ENCODE measurements at places on chromosomes 13 and 19.

GRCh38 chr13:91768746-91769145, 370.3 kb downstream of the GPC5 start:
- DNase-seq = no peak

DNA sequence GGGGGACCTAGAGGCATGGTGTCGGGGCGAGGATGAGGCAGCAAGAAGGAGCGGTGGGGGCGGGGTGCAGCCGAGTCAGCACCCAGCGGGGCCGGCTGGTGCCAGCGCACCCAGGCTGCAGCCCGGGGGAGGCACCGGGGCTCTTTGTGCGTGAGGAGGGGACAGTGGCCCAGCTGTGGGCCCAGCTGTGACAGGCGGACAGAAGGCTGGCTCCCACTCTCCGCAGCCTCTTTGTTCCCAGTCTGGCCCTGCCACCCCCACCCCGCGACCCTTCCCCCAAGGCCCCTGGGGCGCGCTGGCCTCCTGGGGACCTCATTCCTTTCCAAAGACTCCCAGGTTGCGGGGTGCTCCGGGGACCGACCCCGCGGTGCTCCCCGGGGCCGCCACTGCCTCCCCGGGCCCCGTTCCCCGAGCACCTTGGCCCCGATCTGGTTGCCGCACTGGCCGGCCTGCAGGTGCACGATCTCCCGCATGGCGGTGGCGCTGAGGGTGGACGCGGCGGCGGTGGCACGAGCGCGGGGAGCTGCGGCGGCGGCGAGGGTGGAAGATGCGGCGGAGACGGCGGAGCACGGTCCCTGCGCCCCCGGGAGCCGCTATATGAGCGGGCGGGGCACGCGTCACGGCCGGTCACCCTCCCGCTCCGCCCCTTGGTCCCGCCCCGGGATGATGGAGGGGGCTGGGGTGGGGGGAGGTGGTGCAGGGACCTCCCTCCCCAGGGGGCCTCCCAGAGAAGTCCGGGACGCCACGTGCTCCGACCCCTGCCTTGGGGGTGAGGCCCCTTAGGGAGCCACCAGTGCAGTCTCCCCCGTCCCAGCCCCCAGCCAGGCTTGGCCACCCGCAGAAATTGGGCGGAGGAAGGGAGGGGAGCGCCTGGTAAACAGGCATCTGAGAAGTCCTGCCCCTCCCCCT, at the start of gene TUBB4A:
TSS of gene TUBB4A (minus strand) at position 570 of the 909 bp plus-strand sequence. CDS start at position 473, 97 bp downstream.
- no peak for DNase-seq

DNA sequence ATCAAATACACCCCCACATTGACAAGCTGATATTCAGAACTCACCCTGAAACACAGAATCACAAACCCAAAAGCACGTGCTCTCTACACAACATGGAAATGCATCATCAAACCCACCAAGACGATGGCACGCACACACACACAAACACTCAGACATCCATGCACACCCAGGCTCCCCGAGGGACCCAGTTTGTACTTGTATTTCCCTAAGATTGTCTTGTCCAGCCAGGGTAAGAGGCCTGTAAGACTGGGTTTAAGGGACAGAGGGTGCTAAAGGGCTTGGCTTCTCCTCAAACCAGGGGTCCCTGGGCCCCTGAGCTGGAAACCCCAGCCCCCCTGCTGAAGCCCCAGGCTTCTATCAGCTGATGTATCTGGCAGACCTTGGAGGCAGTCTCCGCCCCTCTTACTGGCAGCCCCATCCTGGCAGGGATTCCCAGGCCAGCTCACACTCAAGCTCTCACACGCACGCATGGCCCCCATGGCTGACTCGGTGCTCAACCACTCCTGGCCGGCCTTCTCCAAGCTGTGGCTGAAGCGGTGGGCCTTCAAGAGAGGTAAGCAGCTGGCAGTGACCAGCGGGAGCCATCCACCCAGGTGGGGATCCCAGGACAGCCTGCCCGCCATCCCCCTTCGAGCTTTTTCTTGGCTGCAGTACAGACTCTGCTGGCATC, 6.5 kb downstream of the ARHGEF18 start:
- DNase-seq = no peak

- DNase-seq = no peak
Observed at GRCh38 chr13:92547266-92547665, 679.3 kb upstream of the GPC6 start.

DNA sequence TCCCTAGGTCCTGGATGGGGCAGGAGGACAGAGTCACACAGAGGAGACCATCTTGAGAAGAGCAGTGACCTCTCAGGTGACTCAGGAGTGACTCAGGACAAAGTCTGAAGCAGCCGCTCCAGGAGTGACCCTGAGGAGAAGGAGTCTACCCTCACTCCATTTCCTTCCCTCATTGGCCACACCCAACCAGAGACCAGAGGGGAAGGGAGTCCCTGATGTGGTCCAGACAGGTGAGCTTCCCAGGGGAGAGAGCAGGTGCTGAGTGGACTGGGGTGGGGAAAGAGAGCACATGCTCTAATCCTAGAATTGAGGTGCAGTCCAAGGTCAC, 75.5 kb upstream of the MEDAG start:
- no peak for DNase-seq

DNA sequence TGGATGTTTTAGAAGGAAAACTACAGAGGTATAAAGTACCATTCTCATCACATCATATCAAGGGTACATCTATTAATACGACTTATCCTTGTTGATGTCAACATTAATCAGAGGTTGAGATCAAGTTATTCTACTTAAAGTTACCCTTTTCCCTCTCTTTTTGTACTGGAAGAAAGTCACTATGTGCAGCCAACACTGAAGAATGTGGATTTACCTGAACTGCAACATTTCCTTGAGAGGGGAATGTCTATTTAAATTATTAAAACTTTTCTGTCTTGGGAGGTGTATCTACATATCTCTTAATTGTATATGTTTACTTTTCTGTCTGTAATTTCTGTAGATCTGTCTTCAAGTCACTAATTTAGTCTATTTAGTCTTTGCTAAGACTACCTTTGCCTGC, 2.5 kb upstream of the FBXL3 start:
- no peak for DNase-seq

DNA sequence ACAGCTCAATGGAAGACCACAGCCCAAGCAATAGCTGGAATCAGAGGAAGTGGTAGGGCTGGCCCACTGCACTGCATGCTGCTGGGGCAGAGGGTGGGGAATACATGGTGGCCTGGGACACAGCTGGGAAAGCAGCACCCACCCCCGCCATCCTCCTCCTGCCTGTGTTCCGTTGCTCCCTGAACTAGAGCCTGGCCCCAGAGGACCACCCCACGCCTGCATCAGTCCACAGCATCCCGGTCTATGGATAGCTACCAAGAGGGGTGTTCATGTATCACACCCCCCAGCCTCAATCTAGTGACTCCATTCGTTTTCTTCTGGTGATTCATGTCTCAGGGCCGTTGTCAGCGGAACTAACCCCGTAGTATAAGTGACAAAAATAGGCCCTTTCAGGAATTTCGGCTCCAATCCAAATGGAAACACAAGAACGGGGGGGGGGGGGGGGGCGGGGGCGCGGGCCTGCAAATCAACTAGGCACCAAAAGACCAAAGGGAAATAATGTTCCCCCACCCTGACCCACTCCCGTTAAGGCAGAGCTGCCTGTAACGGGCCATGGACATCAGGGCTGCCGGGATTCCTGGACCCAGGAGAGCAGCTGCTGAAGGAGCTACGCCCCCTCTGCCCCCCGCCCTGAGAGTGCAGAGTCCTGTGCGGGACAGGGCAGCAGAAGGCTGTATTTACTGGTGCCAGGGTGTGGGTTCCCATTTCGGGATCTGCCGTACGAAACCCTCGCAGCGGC, 18.9 kb upstream of the EPHX3 start:
- DNase-seq = no peak

DNA sequence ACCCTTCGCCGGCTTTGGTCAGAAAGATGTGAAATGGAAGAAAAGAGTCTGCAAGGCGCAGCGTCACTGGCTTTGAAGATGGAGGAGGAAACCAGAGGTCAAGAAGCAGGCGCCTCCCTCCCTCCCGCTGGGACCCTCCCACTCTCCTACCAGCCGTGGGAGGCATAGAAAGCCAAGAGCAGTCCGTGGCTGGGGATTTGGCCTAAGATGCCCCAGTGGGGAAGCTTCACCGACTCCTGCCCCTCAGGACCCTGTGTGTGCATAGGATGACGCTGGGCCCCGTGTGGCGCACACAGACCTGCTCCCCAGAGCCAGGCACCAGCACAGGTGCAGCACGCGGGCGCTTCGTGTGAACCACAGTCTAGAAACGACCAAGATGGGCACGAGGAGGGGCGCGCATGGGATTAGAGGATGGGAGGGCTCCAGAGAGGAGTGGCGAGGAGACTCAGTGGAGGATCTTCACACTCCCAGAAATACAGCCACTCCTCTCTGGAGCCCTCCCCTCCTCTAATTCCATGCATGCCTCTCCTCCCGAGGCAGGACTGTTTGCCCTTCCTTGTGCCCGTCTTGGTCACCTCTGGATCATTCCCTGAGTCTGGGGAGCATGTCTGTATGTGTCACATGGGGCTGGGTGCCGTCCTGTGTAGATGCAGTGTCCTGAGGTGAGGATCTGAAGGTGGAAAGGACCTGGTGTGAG, 194.3 kb downstream of the TEX29 start:
- DNase-seq = no peak

DNA sequence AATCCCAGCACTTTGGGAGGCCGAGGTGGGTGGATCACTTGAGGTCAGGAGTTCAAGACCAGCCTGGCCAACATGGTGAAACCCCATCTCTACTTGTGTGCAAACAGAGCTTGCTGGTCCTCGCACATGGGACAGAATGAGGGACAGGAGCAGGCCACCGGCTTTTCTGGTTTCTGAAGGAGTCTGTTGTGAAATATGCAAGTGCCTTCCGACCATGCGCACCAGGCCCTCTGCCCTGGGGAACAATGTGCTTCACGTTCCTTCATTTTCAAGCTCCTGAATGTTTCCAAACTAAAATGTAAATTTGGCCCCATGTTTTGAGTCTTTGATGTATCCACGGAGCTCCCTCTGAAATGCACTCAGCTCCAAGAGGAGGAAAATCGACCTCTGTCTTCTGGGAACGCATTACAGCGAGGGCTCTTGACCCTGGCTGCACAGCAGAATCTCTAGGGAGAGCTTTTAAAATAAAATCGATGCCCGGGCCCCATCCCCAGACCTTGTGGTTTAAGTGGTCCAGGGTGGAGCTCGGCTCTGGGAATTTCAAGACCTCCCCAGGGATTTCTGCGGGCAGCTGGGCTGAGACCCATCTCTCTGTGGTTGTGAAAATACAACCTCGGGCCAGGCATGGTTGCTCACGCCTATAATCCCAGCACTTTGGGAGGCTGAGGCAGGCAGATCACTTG, 9.3 kb upstream of the ACP4 start:
- DNase-seq = no peak

DNA sequence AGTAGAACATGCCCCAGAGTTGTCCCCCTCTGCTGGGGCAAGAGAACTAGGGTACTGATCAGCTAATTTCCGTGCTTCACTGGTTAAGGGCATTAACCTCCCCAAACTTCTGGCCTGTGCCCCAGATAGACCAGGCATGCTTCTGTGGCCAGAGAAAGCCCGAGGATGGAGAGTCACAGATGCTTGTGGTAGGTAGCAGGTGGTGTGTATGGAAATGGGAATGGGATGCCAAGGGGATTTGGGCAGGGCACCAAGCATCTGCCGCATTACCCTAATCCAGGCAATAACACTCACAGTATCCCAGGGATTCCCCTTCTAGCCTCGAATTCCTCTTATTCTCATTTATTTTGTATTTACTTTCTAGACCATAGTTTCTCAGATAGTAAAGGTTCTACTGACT, 124.8 kb upstream of the KLF12 start:
- DNase-seq = no peak

DNA sequence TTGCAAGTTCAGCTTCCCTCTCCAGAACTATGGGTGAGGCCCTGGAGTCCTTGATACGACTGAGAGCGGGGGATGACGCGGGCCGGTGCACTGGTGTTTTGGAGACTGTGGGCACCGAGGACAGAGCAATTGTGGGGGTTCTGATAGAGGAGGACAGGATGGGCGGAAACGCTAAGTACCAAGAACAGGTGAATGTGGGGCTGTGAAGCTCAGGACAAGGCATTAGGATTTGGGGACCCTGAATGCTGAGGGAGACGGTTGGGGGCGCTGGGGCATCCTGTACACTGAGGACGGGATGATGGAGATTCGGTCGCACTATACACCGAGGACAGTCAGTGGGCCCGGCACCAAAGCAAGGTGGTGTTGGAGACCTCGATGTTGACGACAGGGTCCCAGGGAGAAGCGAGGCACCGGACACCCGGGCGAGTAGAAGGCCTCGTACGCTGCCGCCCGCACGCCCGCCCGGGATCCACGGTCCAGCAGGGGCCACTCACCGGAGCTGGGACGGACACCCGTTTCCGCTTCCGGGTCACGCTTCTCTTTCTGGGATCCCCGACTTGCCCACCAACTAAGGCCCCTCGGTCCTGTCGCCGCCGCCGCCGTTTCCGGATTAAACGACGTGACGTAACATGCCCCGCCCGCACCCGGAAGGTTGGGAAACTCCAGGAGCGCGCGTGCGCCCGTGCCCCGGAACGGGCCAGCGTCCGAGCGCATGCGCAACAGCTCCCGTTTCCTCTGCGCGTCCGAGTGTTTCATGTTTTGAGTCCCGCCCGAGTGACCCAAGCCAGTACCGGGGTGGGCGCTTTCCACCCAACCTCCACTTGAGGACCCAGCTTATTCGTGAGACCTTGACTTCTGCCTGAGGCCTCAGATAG, at the start of gene CHMP2A:
TSS of gene CHMP2A (minus strand) at position 612 of the 875 bp plus-strand sequence. CDS start 893 bp downstream, outside the sequence.
- DNase-seq = peak; percentile 96

DNA sequence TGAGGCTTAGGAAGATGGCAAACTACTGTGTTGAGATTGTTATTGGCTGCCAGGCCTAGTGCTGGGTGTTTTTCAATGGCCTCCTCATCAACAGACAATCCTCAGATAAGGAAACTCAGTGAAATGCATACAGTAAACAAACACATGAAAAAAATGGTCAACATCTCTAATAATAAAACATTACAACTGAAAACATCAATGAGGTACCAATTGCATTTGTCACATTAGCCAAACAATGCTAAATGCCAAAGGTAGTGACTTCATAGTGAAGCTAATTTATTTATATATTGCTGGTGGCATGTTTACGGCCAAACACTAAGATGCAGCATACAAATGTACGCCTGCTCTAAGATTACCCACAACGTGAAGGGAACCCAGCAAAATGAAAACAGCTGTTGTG, 224.0 kb upstream of the UBL3 start:
- no peak for DNase-seq

- no peak for DNase-seq
Observed at GRCh38 chr19:50893047-50893736, 18.0 kb downstream of the KLK4 start.

DNA sequence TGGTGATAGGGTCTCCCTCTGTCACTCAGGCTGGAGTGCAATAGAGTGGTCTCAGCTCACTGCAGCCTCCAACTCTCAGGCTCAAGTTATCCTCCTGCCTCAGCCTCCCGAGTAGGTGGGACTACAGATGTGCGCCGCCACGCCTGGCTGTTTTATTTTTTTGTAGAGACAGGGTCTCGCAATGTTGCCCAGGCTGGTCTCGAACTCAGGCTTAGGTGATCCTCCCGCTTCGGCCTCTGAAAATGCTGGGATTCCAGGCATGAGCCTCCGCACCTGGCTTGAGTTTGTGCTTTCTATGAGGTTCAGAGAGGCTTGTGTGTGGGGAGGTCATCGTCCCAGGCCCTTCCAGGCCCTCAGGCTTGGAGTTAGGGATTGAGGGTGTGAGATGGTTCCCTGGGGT, 39.2 kb upstream of the TNFAIP8L1 start:
- DNase-seq = no peak
